GF-D8 (cell line): ENCODE measurements at places on chromosomes 2 and 18.
A peak's percentile ranks its signal among the peaks of the same experiment; 100 is the strongest.

DNA sequence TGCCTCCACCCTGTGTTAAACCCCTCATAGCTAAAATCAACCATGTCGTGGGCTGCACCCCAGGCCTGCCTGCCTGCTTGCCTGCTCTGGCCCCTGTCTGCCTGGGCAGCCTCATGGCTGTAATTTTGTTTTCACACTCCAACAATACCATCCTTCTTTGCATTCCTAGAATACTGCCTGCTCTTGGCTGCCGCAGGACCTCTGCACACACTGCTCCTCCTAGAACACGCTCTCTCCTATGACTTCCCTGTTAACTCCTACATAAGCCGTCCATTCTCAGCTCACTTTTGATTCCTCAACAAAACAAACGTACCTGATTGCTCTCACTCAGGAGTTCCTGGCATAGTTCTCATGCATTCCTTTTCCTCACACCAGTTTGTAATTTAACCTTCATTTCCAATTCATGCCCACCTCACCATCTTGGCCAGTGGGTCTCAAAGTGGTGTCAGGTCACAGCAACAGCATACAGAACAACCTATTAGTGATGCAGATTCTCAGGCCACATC, 2.5 kb downstream of the UXS1 start:
- no peak for DNase-seq

DNA sequence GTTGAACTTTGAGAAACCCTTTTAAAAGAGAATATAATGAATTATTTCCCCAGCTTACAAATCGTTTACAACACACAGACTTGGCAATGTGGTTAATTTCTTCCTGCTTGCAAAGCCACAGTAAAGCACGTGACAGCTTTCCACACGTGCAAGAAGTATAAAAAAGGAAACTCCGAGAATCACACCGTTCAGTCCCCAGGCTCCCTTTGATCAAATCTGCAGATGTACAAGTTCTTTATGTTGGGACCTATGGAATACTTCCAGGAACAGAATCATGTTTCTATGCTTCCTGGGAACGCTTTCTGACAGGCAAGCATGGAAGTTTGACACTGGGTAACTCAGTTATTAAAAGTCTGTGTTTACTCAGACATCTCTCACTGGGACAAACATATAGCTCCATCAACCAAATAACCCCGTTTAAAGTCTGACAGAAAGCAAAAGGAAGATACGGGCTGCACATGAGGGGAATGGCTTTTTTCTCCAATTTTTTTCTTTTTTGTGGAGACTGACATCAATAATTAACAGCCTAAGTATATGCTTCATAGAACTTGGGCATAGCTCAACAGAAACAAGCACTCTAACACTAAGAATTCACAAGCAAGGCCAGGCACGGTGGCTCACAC, 134.8 kb downstream of the EIPR1 start:
- DNase-seq = peak; percentile 69

DNA sequence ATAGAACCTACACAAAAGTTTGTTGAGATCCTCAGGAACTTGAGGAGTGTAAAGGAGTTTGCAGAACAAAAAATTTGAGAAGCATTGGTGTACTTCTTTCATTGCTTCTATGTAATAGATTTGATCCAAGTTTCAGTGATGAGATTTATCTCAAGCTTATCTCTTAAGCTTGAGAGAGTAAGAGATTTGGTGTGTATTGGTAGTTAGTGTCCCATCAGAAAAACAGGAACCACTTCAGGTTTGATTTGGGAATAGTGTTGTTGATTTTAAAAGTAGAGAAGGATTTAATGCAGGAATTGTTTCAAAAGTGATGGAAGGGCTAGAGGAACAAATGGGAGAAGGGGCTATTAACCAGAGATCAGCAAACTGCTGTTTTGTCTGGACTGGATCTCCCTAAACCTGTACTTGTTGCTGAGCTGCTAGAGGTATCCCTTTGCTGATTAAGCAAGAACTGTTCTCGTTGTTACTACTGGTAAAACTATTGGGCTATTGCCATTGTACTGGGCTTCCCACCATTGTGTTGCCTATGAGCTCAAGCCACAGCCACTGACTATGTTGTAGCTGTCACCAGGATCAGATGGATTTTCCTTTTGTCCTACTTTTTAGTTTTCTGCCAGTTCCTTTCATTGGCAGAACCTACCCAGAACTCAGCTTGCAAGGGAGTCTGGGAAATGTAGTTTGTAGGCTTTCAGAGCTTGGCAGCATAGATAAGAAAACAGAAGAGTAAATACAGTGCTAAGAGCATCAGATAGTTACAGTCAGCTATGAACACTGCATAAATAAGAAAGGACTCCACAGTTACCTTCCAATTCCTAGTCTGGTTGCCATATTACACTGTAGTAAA, 39.3 kb downstream of the RAB10 start:
- no peak for DNase-seq

DNA sequence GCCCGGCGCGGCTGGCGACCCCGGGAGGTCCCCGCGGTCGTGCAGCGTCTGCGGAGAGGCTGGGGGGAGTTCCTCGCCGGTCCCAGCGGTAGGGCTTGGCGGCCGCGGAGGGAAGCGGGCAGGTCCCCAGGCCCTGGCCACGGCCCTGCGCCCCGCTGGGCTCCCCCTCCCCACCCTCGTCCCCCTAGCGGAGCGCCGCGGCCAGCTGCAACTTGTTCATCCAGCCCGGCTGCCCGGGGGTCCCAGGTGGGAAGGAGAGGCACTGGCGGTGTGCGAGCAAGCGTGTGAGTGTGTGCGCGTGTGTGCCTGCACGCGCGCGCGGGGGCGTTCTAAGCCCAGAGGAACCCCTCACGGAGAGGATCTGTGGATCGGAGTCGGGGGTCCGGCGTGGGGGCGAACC, 1.3 kb downstream of the PTPRM start:
- DNase-seq = no peak

- no peak for DNase-seq
These were observed 366.9 kb upstream of the GALNT5 start for GRCh38 chr2:156890529-156891148.

GRCh38 chr2:207601774-207602173, 23.4 kb downstream of the METTL21A start:
- no peak for DNase-seq

GRCh38 chr2:73217826-73218225, 3.8 kb downstream of the SMYD5 start:
- DNase-seq = no peak

DNA sequence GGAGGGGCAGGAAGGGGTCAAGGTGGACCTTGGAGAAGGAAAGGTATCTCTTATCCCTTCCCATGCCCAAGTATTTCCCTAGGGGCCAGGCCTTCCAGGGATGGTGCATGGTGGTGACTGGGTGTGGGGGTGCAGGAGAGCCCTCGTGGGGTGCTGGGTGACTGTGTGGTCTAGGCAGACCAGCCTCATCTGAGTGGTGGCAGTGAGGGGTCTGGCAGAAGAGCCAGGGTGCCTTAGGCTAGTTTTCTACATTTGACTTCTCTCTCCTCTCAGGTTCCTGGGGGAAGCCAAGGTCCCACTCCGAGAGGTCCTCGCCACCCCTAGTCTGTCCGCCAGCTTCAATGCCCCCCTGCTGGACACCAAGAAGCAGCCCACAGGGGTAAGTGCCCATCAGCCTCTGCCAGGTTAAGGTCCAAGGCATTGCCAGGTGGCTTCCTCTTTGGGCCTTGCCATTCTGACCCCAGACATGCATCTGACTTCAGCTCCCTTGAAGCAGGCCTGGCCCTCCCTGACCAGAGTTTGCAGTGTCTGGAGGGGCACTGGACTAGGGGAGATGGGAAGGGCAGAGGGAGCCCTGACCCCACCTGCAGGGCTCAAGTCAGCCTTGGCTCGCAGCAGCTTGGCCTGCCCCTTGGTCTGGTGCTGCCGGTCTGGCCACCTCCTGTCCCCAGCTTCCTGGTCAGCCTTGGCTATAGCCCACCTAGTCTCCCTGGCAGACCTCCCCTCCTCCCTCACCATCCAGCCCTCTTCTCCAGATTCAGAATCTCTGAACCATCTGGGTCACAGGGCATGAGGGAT, 49.8 kb downstream of the DYSF start:
- DNase-seq = no peak

- DNase-seq = no peak
These were observed 69.9 kb upstream of the ITGB6 start for GRCh38 chr2:160269803-160270570.
